Activated CD4-positive, alpha-beta T cell treated with anti-CD3 and anti-CD28 coated beads, Interleukin-2, amount 10 ng/mL, durations not matched to agents 24 days and 14 days (primary cell): ENCODE measurements at places on chromosomes 3 and 15.

DNA sequence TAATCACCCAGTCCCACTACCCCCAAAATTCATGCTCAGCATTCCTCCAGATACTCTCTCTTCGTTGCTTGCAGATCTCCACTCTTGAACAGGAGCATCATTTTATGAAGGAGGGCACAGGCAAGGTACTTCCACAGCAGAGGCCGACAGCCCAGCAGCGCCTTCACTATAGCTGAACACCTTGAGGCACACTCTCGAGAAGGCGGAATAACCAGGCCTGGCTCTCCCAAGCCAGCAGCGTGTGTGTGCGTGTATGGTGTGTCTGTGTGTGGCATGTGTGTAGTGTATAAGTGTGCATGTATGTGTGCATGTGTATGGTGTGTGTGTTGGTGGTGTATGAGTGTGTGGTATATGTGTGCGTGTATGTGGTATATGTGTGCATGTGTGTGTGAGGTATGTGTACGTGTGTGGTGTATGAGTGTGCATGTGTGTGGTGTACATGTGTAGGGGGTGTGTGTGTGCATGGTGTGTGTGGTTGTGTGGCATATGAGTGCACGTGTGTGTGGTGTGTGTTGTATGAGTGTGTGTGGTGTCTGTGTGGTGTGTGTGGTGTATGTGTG is 161.8 kb downstream of the XXYLT1 start:
- no peak for DNase-seq

- DNase-seq = no peak
Measured at GRCh38 chr3:152327203-152327602, 58.5 kb downstream of the MBNL1 start.

DNA sequence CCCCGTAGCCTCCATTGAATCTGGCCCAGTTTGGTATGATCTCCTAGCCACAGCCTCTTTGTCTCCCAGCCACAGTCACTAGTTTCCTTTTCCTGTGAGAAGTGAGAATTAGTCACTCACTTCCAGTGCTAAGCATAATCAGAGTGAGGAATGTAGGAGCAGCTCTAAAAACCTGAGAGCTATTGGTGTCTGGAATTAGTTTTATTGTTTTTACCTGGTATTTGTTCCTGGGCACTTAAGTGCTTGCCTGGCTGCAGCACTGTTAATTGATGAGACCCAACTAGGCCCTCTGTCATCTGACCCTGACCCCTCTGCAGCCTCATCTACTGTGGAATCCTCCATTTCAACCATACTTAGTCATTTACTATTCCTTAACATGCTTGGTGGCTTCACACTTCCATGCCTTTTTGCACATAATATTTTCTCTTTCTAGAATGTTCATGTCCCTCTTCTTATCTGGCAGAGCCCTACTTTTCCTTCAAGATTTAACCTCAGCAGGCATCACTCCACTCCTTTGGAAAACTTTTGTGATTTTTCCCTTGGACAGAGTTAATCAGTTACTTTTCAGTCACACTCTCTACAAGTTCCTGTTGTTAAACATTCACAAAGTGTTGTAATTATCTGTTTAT is 48.8 kb downstream of the PDE8A start:
- DNase-seq = peak; percentile 63

DNA sequence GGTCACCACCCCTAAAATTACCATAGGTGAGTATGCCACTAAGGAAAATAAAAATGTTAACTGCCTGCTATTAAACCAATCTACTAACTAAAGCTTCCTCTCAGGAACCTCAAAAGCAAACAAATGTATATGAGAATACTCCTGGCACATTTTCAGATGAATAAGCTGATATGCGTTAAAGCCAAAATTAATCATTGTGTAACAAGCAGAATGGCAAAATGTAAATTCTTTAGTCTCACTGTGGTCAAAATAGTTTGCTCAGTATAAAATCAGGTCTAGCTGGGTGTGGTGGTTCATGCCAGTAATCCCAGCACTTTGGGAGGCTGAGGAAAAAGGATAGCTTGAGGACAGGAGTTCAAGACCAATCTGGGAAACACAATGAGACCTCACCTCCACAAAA is 53.6 kb downstream of the SUMF1 start:
- DNase-seq = no peak

- no peak for DNase-seq
Measured at GRCh38 chr15:101811902-101812301, at the start of gene OR4F15. Gene OR4F15, plus strand, starts transcription at chr15:101812202. Its CDS starts 5,985 bp downstream, at chr15:101818187.

DNA sequence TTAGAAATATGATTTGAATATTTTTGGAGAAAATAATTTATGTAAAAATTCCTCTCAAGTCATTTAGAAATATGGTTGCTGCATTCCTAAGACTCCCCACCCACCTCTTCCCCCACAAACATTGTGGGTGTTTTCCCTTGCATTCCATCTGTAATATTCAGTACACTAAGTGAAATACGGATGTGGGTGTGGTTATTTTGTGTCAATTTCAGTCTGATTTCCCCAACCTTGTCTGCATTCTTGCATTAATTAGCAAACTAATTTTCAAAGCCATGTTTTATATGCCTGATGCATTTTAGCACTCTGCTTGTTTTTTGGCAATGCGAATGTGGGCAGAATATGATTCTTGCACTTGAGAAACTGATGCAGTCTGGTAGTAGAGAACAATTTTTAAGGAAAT is 408.3 kb upstream of the RGMA start:
- no peak for DNase-seq

DNA sequence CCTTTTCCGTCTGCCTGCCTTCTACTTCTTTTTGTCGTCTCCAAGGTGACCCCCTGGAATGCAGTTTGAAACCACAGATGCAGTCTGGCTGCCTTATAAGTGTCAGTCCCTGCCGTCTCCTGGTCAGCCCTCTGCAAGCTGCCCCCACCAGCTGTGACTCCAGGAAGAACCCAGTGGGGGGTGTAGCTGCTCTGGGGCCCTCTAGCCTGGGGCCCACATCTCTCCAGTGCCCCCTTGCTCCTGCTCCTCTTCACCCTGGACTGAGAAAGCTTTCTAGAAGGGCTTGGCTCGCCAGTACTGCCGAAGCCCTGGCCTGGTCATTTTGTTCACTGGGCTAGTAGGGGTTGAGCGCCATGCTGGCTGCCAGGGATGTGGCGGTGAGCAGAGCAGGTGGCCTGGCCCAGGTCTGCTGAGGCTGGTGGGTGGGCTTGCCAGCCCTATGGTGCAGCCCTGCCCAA is 21.3 kb downstream of the SYNM start:
- DNase-seq = no peak

- no peak for DNase-seq
Measured at GRCh38 chr3:56197991-56198390, 270.3 kb downstream of the ERC2 start.

GRCh38 chr3:170506556-170506955 is 79.3 kb downstream of the SLC7A14 start:
- no peak for DNase-seq

DNA sequence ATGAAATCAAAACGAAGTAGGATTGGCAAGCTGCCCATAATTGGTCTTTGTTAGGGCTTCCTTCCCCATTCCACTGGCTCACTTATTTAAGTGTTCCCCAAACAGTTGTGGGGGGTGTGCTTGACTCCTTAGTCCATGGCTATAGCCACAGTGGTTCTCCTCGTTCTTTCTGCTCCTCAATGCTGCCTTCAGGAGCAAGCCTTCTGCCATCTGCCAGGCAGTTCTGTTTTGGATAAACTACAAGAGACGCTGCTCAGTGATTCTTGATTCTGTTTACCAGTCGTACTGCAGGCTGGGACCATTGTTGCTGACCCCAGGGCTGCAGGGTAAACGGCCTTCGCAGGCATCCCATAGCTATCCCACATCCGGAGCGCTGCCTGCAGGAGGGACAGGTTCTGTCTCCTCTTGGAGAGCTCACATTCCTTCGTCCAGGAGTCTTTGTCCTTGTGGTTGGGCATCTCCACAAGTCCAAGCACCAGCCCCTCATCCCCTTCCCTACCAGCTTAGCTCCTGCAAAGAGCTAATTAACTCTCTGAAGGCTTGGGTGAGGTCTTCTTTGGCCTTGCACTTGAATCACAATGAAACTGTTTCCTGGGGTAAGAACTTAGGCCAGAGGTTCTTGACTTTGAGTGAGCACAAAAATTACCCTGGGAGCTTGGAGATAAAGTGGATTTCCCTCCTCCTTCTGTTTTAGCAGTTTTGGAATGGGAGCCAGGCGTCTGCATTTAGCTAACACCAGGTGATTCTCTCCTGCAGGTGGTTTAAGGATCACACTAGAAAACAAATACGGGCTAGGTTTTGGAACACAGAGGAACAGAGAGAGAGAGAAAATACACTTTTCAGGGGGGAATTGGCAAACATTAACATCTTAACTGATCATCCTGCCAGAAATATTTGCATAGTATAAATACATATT is 114.9 kb downstream of the SV2B start:
- DNase-seq = no peak

- DNase-seq = no peak
Measured at GRCh38 chr3:19202303-19202702, 54.0 kb downstream of the KCNH8 start.

- DNase-seq = no peak
Measured at GRCh38 chr3:193530231-193531165, 24.2 kb downstream of the ATP13A4 start.

DNA sequence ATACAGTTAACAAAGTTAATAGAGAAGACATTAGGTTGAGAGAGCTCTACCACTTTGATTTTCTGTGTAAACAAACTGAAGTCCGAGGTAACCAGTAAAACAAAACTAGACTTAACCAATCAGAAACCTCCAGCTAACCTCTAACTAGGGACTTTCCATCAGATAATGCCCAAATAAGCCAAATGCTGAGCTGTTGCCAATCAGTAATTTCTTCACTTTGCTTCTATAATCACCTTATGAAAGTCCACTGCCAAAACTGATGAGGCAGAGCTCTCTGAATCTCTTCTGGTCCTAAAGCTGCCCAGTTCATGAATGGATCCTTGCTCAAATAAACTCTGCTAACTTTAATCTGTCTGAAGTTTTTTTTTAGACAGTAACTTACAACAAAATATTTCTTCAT is 448.0 kb upstream of the NECTIN3 start:
- no peak for DNase-seq

GRCh38 chr3:197317250-197317963 is 19.0 kb upstream of the DLG1 start:
- no peak for DNase-seq

DNA sequence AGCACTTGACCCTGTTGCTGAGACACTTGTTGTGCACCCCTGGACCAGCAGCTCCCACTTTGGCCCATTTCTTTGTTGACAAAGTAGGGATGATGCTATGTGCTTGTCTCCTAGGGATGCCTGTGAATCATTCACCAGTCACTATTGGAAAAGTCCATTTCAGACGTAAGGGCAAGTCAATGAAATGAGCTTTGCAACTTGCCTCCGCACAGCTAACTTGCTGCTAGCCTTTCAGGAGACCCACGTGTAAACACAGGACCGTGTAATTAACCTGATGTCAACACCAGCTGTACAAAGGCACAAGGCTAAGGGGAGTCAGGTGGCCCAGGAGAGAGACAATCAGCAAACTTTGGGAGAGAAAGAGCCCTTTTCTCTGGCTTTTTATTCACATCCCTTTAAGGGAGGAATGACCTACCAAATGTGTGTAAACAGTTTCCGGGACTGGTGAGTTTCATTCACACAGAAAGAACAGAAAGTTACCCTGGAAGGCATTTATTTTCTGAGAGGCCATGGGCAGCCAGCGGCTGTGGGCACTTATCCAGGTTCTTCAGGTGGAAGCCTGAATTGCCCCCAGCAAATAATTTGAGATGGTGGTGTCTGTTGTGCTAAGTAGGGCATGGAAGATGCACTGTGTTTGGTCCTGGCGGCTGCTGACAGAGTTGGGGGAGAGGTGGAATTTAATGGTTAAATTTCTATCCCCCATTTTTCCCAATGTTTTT is 54.0 kb downstream of the TIPARP start:
- DNase-seq = no peak

DNA sequence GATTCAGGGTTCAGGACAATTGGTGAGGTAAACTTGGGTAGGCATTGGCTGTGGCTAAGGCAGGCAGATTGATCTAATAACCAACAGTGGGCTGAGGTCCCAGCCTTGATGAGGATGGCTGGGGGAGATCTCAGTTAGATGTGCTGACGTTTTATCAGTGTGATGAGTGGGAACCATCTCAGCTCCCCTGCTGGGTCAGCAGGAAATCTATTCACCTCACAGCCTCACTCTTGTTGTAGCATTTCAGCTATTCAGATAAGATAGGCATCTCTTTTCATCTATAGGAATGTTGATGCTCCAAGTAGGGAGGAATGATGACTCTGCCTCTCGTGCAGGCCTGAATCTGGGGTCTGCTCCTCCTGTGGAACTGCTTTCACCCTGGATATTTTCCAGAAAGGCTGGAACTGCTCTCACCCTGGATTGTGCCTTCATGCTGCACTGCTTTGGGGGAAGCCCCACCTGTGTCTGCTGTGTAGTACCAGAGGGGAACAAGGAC is 973.7 kb downstream of the NSUN3 start:
- no peak for DNase-seq

- DNase-seq = no peak
Measured at GRCh38 chr3:11832981-11833905, 13.4 kb downstream of the TAMM41 start.

DNA sequence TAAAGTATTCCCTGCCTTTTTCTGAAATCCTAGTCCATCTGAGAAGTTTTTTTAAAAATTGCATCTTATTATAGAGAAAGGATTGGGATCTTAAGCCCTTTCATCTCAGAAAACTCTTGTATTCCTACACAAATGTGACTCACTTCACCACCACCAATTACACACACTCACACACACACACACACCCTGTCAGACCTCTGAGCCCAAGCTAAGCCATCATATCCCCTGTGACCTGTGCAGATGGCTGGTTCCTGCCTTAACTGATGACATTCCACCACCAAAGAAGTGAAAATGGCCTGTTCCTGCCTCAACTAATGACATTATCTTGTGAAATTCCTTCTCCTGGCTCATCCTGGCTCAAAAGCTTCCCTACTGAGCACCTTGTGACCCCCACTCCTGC is 1181.9 kb downstream of the ROBO2 start:
- no peak for DNase-seq

- DNase-seq = no peak
Measured at GRCh38 chr15:89139613-89140499, 51.6 kb downstream of the ABHD2 start.
